ENCODE measurements at places on chromosomes 1 and 21.

GRCh38 chr1:209391792-209392191 is 191.7 kb upstream of the CAMK1G start:
- DNase-seq = no peak

GRCh38 chr1:230768903-230769570 is 21.8 kb downstream of the CAPN9 start:
- no peak for DNase-seq

DNA sequence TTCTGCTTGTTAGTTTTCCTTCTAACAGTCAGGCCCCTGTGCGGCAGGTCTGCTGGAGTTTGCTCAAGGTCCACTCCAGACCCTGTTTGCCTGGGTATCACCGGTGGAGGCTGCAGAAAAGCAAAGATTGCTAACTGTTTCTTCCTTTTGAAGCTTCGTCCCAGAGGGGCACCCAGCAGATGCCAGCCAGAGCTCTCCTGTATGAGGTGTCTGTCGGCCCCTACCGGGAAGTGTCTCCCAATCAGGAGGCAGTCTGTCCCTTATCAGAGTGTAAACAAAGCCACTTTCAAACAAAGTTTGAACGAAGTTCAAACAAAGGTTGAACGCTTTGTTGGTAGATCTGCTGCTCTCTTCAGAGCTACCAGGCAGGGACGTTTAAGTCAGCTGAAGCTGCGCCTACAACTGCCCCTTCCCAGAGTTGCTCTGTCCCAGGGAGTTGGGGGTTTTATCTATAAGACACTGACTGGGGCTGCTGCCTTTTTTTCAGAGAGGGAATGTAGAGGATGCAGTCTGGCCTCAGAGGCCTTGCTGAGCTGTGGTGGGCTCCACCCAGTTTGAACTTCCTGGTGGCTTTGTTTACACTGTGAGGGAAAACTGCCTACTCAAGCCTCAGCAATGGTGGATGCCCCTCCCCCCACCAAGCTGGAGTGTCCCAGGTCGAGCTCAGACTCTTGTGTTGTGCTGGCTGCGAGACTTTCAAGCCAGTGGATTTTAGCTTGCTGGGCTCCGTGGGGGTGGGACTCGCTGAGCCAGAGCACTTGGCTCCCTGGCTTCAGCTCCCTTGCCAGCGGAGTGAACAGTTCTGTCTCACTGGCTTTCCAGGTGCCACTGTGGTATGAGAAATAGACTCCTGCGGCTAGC is 401.8 kb downstream of the SRGAP2C start:
- no peak for DNase-seq

GRCh38 chr1:66788231-66788939 is 12.7 kb downstream of the INSL5 start:
- DNase-seq = no peak

DNA sequence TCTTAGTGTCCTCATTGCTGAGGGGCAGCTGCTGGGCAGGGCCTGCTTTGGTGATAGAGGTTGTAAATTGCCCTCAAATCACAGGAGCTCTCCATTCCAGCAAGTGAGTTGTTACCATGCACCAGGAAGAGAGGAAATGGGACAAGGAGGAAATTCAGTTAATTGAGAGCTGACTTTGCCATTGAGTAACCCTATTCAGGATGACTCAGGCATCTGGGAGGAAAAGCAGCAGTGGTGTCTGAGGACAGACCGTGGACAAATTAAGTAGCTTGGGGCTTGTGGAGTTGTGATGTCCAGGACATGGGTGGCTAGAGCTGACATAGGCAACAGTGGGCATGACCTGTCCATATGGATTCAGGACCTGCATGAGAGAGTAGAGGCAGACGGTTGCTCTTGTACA is 5.9 kb downstream of the ARHGEF10L start:
- no peak for DNase-seq

DNA sequence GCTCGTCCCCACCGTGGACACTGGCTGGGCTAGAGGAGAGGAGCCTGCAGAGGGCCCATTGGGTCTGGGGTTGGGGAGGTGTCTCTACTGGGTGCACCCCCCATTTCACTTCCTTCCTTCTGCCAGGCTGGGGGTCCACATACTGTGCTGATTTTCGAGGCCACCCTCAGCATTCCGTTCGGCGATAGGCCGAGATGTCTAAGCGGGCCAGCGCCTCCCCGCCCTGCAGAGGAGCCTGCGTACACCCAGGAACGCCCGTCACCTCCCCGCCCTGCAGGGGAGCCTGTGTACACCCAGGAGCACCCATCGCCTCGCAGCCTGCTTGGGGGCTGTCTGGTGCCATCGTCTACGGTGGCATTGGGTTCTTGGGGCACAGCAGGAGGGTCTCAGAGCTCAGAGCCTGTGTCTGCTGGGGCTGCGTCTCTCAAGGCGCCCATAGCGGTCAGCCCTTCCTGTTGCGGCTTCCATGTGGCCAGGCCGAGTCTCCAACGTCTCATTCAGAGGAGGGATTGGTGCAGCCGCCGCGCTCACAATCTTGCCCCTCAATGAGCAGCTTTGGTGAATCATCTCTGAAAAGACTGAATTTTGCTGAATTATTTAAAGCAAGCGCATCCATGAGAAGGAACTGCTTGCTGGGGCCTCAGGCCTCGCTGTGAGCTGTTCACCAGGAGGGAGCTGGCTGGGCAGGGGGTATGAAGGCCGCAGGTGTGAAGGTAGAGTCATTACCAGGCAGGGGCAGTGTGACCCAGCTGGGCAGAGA is 30.7 kb upstream of the AGPAT3 start:
- no peak for DNase-seq

DNA sequence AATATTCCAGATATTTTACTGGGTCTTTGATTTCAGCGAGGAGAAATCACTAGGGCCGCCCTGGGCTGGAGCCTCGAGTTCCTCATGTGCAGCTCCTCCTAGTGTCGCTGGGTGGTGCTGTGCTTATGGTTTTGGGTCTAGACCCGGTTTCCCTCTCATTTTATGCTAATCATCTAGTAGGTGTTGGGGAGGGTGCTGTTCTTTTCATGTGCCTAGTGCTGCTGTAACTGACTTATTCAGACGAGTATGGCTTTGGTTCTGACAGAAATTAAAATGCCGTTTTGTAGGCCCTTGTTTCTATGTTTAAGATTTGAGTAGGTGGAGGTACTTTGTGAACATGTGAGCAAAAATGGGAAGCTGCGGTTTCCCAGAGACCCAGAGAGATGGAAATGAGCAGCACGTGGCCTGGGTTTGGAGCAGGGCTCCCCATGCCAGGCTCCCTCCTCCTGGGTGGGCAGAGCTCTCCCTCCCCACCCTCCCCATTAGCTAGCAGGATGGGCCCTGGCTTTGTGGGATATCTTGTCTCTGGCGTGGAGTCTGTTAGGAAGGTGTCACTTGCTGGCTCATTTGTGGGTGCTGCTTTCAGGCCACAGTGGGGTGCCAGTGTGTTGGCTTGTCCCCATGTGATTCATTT is 74.0 kb upstream of the GPR88 start:
- peak; percentile 41 for DNase-seq

GRCh38 chr1:30684881-30685795 is 38.2 kb downstream of the MATN1 start:
- DNase-seq = peak; percentile 8

- peak; percentile 16 for DNase-seq
These were observed at the start of gene TAS1R3 for GRCh38 chr1:1331068-1331965. Gene TAS1R3 (plus strand): TSS chr1:1331280. CDS start chr1:1331346, 66 bp downstream.

DNA sequence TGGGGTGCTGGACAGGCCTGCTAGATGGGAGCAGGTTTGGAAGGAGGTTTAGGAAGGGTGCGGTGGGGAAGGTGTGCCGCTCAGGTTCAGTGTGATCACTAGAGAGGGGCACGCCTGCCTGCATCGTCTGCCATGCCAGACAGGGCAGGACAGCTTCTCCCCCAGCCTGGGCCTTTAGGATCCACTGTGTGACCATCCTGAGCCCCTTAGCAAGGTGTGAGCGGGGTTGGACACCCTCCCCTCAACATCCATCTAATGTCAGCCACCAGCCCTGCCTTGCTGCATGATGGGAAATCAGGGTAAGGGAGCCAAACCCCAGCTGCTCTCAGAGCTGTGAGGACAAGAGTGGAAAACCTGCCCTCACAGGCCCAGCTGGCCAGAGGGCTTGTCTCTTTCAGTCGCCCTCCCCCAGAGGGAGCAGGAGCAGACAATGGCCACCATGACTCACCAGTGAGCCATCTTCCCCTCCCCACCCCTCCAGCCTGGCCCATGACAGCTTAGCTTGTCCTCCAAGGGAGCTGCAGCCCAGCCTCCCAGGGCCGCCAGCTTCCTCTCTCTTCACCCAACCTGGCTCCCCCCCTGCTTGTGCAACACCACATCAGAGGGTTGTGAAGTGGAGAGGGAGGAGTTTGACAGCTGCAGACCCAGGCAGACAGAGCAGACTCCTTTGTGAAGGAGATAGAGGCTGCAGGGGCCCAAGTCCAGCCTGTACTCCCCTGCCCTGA is 37.0 kb downstream of the NUAK2 start:
- DNase-seq = peak; percentile 87

GRCh38 chr1:180003026-180003695 is 48.6 kb downstream of the CEP350 start:
- no peak for DNase-seq

DNA sequence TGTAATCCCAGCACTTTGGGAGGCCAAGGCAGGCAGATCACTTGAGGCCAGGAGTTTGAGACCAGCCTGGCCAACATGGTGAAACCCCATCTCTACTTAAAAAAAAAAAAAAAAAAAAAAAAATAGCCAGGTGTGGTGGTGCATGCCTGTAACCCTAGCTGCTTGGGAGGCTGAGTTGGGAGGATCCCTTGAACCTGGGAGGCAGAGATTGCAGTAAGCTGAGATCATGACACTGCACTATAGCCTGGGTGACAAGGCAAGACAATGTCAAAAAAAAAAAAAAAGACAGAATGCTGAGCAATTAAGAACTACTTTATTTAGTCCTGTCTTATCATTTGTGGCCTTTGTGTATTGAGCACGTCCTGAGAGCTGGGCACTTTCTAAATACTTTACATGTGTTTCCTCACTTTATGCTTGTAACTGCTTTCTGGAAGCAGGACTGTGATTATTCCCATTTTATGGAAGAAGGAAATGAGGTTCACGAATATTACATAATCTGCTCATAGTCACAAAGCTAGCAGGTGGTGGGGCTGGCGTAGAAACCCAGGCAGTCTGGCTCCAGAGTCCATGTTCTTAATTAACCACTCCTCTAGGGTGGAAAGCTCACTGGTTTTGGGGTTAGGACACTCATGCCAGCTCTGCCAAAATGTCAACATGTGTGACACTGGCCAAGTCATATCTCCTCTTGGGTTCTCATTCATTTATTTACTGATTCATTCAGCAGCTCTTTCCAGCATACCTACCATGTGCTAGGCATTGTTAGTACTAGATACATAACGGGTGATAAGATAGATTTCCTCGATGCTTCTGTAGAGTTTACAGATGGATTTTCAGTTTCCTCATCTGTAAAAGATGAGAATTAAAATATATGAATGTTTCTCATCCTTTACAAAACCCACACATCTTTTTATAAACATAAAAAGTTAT is 57.7 kb downstream of the DDR2 start:
- DNase-seq = no peak
